PC-9 (cell line): ENCODE measurements at places on chromosomes 7 and 10. TPM values are rescaled to one million over a fixed set of nuclear protein-coding genes. Genes with fewer than 3 reads are reported as not detected.

Gene TMEM213
- total RNA-seq, result not detected in 2 replicates

Gene SND1
- 219 and 273 TPM in 2 replicates for total RNA-seq

Gene A1CF
- not detected in 2 replicates for total RNA-seq

Gene PSD
- 1.6 and 2.3 TPM in 2 replicates for total RNA-seq

Gene CDH23
- 7.8 and 13.3 TPM in 2 replicates for total RNA-seq

Gene HILPDA
- total RNA-seq, result 22.8 and 30.3 TPM in 2 replicates

Gene GIMAP1
- not detected in 2 replicates for total RNA-seq

Gene PRSS37
- not detected in 2 replicates for total RNA-seq

GRCh38 chr7:147885869-147886268 lies 704.7 kb upstream of the C7orf33 start:
- DNase-seq, result no peak

DNA sequence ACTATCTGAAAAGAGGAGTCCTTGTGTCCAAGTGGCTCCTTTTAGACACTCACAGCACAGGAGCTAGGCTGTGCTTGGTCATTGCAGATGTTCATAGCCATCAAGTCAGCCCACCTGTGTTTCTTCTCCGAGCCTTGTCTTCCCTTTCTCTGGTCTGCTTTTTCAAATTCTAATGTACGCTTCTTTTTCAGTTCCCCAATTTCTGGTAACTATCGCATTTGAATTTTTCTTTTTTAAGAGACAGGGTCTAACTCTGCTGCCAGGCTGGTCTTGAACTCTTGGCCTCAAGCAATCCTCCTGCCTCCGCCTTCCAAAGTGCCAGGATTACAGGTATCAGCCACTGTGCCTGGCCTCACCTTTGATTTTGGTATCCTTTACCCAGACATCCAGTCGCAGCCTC lies 18.9 kb downstream of the APBB1IP start:
- no peak for DNase-seq

DNA sequence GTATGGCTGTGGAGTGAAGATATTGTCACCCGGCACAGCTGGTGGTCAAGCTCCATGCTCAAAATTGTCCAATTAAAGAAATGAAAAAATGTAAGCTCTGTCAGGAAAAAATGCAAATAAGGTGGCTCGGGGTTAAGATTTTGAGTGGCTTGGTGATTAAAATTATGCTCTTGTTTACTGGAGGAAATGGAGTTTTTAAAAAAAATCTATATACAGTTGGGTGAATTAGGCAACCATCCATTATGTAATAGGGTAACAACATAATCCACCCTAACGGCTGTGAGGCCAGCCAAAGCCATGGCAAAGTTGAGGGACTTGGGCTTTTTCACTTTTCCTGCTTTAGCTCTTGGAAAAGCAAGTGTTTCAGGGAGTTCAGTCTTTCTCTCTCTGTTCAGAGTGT lies 260.8 kb upstream of the HABP2 start:
- DNase-seq, result no peak

GRCh38 chr7:80623503-80624252 lies 14.8 kb upstream of the CD36 start:
- DNase-seq, result no peak

- no peak for DNase-seq
Measured at GRCh38 chr10:43262397-43262901, 4.4 kb downstream of the RASGEF1A start.

GRCh38 chr7:106522696-106523095 lies 138.3 kb downstream of the CCDC71L start:
- DNase-seq, result no peak

GRCh38 chr7:100126239-100126930 lies 382 bp upstream of the MBLAC1 start:
- DNase-seq, result no peak

DNA sequence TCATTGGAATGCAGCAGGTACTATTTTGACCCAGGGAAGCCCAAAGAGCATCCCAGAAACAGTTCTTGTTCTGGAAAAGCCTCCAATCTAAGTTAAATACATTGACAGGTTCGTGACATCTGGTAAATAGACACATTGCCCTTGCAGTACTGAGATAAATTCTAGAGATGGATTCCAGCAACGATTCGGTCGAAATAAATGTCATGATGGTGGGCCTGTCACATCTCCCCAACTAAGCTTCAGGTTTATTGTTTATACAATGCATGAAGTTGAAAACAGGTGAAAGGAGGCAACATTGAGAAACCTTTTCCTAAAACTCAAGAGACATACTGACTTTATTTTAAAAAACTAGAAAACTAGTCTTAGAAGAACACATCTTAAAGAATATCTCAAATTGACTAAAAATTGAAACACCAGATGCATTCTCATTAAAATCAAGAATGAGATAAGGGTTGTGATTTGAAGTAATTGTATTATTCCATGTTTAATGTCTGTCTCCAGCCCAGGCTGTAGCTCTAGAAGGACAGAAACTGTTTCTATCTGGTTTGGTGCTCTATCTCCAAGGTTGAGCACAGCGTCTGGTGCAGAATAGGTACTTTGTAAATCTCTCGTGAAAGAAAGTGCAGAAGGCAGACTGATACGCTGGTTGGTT lies 114.0 kb downstream of the CABCOCO1 start:
- no peak for DNase-seq

GRCh38 chr10:32605787-32606186 lies 159.8 kb downstream of the CCDC7 start:
- no peak for DNase-seq
